ENCODE measurements at places on chromosomes 1 and 21.

DNA sequence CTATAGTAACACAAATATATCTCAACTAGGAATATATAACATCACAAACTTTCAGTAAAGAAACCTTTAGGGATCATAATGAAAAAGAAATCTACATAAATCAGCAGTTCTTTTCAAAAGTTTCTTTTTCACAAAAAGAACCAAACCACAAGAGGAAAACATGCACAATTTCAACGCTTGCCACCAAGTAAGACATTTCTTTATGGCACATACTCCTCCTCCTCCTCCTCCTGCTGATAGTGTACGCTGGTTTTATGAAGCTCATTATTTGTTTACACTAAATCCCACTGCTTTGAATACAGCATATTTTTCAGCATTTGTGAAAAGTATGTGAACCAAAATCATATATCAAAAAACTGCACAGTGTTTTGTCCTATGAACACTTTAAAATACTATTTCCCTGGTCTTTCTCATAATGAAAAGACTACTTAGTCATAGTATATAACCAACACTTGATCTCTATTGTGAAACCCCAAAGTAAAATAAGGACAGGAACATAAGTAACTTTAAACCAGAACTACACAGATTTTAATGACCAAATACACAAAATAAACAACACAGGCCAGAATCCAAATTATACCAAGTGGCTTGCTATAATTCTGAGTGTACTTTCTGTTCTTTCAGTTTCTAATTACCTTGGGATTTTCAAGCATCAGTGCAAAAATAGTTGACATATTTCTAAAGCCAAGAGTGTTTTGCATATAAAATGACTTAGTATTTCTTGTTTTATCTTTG, 184.2 kb downstream of the EIF4G3 start:
- DNase-seq: no peak

DNA sequence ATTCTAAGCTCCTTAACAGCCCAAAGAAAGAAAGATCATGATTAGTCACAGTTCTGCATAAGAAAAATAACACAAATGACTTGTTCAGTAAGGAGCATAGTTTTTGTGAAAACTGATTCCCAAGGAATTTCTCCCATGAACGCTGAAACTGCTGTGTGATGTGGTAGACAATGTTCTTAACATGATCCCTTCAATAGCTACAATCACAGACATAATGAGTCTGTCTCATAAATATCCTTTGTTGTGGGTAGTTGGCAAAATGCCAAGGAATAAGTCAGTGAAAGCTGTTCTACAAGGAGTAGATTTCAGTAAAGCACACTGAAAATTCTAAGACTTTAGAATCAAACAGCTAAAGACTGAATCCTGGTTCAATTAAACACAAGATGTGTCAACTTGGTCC, 404.8 kb downstream of the HLX start:
- peak; percentile 54 for DNase-seq

GRCh38 chr1:53349968-53350852, 22.3 kb upstream of the LRP8 start:
- no peak for DNase-seq

DNA sequence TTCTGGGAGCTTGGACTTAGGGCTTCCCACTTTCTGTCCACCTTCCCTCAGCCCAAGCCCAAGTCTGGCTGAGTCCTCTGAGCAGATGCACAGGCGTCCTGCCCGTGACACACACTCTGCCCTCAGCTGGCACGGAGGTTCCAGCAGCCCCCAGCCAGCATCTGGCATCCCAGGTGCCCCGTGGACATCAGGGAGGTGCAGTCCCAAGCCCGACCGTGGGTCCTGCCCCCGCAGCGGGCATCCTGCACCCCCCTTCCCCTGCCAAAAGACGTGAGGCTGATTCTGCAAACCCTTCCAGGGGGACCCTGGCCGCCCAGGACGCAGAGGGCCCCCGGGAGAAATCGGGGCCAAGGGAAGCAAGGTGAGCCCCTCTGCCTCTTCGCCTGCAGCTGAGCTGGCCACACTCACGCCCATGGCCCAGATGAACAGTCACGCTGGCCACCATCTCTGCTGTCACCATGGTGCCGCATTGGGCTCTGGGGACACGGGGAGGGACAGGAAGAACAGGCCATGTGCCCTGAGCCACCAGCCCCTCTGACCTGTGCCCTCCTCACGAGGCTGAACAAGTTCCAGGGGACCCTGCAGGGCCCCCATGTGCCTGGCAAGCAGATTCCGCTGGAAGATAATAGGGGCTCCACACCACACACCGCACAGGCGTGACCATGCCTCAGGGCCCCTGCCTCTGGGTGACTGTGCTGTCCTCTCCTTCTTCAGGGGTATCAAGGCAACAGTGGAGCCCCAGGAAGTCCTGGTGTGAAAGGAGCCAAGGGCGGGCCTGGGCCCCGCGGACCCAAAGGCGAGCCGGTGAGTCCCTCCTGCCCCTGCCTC, 20.6 kb downstream of the COL6A2 start:
- no peak for DNase-seq

- no peak for DNase-seq
Observed at GRCh38 chr21:21231913-21232312, 233.7 kb downstream of the NCAM2 start.

DNA sequence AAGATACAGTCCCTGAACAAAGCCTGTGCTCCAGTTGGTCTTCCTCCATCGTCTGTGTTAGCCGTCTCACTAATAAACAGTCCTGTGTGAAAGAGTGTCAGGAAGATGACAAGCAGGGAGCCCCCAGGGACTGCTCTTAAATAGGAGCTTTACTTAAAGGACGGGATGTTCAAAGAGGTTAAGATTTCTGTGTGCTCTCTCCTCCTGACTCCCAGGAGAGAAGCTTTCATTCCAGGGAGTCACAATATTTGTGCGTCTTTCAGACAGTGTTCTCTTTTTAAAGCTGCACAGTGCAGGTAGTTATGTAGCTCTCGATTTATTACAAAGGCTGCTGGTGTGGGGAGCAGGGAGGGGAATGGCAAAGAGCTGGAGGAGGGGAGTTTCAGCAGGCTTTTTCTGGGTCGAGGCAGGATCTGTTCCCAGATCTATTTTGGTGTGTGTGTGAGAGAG, 43.5 kb downstream of the STYXL2 start:
- no peak for DNase-seq

DNA sequence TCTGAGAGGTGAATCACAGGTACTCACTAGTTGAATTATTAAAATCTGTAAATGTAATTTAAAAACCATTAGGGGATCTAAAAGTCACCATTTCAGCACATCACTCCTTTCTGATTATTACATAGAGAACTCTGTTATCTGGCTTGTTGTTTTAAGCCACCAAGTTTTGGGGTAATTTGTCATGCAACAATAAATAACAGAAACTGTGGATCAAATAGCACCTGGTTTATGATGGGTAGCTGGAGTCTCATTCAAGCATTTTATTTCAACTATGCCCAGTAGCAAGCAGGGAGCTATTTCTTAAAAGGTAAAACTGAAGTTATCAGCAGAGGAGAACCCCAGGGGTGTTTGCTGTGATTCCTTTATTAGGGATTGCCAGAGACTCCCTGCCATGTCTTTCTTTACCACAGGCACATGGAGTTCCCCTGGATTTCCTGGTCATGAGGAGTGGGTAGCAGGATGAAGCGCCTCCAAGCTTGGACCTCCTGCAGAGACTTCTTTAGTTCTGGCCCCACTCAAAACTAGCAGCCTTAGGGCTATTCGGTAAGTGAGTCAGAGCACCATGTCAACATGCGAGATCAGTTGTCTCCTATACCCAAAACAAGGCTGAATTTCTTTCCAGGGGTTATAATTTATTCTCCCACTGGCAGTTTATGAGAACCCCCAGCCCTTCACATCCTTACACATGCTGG, 179.2 kb downstream of the GIPC2 start:
- no peak for DNase-seq

GRCh38 chr1:26020941-26021646, 481 bp upstream of the EXTL1 start:
- no peak for DNase-seq

- DNase-seq: no peak
Observed at GRCh38 chr1:62870148-62870547, 86.2 kb downstream of the ATG4C start.

DNA sequence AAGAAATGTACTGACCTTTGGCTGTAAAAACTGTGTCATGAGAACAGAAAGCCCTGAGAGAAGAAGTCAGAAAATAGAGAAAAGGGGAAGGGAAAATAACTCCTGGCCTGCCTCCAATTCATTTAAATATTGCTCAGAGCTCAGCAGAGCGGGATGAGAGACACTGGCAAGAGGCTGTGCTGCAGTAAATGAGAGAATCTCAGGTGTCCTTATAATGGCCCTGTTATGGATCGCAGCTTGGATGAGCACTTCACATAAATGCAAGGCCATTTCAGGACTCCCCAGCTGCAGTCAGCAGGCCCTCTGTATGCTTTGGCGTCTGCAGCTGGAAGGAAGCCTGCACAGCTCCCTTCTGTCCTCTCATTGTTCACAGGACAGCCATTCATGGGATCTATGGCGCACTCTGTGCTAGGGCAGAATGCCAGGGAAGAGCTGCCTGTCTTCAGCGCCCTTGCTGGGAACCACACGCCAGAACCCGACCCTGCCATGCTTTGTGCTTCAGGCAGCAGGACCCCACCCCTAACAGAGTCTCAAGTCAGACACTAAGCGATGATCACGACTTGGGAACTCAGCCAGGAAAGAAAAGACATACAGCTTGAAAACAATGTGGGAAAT, 20.7 kb upstream of the ABCB10 start:
- DNase-seq: peak; percentile 94

DNA sequence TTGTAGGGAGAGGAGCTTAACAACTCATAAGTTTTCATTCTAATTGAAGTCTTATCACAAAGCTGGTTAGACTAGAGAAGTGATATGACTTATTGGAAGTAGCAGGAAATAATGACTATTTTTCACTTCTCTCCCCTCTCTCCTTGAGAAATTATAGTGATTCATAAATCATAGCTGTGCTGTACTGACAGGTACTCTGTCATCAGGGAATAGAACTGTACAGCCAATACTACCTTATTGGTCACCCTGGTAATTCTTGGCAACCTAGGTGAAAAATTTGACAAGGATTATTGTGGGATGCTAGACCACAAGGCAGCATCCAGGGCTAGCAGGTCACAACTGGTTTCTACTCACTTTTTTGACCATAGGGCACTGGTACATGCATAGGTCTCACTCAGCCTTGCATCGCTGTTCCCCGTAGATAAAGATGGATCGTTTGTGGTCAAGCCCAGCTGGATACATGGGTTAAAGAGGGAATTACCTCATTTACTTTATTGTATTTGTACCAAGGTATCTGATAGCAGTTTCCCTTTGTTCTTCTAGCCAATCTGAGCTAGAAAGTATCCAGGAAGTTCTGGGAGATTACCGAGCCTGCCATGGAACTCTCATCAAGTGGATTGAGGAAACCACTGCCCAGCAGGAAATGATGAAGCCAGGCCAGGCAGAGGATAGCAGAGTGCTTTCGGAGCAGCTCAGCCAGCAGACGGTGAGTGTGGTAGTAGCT, 113.6 kb downstream of the MACF1 start:
- DNase-seq: no peak

DNA sequence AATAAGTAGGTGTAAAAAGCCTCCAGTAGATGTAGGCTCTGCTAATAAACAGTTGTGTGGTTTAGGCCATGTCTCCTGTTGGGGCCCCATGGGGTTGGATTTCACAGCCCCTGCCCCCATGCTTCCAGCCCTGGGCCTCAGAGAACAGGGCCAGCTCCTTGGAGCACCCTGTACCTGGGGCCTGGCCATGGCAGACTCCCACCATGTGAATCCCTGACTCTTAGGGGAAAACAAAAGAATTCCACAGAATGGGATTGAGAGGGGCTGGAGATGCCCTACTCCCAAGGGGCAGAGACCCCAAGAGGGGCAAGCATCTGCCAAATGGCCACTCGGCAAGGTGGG, 11.5 kb downstream of the LRP8 start:
- no peak for DNase-seq

DNA sequence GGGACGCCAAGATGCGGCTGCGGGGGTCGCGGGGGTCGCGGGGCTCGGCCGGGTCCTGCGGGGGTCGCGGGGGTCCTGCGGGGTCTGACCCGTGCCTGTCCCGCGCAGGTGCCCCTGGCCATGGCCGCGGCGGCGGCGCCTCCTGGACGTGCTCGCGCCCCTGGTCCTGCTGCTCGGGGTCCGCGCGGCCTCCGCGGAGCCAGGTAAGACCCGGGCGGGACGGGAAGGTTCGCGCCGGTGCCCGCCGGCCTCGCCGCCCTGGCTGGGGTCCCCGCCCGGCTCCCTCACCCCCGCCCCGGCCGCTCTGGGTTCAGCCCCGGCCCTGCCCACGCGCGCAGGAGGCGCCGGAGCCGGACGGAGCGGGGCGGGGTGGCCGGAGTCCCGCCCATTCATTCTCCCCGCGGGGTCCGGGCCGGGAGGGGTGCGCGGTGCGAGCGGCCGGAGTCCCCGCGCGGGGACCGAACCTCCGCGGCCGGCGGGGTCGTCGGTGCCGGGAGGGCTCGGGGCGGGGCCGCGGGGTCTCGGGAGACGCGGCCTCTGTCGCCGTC, 380 bp downstream of the COL18A1 start:
- no peak for DNase-seq

GRCh38 chr1:53550201-53550741, 91.1 kb downstream of the DMRTB1 start:
- no peak for DNase-seq

GRCh38 chr1:24987875-24988557, 57.9 kb upstream of the RUNX3 start:
- no peak for DNase-seq

DNA sequence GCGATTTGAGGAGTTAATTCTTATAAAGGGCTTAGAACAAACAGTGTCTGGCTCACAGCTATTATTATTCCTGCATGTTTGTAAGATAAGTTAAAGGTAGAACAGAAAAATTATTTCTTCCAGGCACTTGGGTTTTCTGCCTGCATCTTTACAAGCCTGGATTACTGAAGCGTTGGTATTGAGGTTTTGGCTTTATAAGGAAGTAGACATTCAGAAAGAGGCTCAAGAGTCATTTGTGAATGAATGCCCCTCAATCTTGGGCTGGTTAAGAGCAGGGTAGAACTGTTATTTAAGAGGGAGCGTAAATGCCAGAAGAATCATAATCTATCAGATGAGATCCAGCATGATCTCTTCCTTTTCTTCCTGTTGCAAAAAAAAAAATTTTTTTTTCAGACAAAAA, 77.3 kb upstream of the ARID1A start:
- DNase-seq: no peak

GRCh38 chr1:72892461-72892860, 610.1 kb upstream of the NEGR1 start:
- no peak for DNase-seq

GRCh38 chr1:41122851-41123518, 101.5 kb upstream of the SLFNL1 start:
- no peak for DNase-seq

DNA sequence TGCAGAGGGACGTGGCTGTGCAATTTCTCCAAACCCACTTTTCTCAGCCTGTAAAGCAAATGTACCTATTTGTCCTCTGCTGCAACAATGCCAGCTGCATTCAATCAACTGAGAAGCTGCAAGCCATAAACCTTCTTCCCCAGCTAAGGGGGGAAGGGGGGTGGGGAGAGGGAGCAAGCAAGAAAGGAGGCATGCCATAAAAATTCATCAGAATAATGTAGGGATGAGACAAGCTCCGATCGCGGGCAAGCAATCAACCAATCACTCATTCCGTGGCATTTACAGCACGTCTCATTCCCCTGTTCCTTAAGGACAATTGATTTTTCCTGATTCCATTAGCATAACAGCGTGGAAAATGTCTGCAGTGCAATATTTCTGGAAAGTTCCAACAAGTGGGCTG, 144.8 kb downstream of the DMRTA2 start:
- DNase-seq: no peak

All from hippocampal formation (tissue), 2 donors.